ENCODE measurements at places on chromosomes 6 and 20. TPM values are rescaled to one million over a fixed set of nuclear protein-coding genes. Genes with fewer than 3 reads are reported as not detected.

- no peak for DNase-seq
Measured at GRCh38 chr20:42364446-42364845, 746.3 kb upstream of the CHD6 start.

GRCh38 chr6:106927531-106928398 lies 46.8 kb downstream of the CD24 start:
- peak; percentile 55 for DNase-seq

DNA sequence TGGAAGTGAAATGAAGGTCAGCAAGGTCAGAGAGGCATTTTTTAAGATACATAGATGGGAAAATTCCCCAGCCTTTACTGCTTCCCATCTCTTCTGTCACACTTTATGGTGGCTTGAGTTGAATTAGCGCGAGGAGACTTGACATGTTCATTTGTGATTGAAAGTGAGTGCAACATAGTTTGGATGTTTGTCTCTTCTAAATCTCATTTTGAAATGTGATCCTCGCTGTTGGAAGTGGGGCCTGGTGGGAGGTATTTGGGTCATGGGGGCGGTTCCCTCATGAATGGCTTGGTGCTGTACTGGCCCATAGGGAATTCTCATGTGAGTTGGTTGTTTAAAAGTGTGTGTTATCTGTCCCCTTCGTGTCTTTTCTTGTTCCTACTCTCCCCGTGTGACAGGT lies 237.2 kb downstream of the CDKAL1 start:
- no peak for DNase-seq

GRCh38 chr6:44176762-44177509 lies 18.3 kb downstream of the CAPN11 start:
- DNase-seq = no peak

DNA sequence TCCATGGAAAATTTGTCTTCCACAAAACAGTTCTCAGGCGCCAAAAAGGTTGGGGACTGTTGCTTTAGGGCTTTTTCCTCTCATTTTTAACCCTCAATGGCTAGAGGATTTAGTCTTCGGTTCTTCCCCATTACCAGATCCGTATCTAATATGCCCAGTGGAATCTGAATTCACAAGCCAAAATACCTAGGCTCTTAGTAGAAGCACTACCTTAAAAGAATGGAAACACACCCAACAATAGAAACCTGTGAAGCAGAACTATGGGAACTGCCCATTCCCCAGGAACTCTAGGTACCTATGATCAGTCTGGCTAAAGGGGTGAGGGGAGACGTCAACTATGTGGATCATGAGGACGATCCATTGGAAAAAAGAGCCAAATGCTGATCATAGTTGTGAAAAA lies 3.1 kb downstream of the TREML4 start:
- DNase-seq = no peak

- DNase-seq = no peak
Measured at GRCh38 chr6:16296061-16296670, 57.8 kb downstream of the GMPR start.

DNA sequence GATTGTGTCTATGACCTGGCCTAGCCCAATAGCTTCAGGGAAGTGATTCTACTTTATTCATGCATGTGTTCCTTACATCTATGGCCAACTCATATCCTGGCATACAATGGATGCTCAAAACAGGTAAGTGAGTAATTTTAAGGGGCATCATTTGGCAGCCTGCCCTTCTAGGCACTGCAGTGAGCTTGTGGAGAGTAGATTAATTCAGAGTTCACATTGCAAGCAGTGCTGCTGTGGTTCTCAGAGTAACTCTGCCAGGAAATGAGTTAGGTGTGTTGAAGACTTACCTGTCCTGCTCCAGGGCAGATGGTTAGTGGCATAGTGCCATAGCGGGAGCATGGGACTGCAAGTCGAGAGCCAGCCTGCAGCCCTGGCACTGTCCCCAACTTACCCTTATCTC lies 158.0 kb downstream of the SCP2D1 start:
- DNase-seq = no peak

DNA sequence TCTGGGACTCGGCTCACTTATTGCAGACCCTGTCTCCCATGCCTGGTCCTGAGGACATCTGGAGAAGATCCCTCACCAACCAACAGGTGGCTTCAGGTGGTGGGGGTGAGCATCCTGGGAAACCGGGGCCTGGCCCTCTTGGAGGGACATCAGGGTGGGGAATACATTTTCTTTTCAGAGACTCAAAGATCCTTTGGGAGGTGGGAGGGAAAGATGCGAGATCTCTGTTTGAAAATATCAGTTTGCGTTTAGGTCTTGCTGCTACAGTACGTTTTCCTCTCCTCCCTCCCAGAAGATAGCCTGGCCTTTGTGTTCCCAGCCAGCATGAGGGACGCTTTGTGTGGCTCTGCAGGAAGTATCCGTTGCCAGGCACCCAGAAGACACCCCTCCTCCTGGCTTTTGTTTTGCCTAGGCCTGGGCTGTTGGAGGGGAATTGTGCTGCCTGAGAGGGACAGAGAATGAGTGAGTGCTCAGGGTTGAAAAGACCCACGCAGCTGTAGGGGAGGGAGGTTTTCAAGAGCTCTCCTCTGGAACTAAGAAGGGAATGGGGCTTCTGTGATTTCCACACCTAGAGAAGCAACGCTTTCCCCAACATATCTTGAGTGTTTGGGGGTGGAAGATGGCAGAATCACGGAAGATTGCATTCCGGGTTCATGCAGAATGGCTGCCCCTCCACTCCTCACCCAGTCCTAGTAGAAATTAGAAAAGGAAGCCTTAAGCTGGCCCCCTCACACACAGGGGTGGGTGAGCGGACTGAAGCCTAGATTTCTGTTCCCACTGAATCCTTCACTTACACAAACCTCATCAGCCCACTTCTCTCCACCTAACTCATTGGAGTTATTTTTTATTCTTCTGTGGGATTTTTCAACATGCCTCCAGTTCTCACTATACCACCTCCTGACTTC lies 22.0 kb upstream of the SLC2A12 start:
- no peak for DNase-seq

- DNase-seq = peak; percentile 97
Measured at GRCh38 chr6:117674991-117675657, at the start of gene NUS1. Gene NUS1 (plus strand): TSS chr6:117675469. CDS start chr6:117675671, 202 bp downstream.

GRCh38 chr20:4985658-4986057 lies 15.7 kb downstream of the SLC23A2 start:
- no peak for DNase-seq

- no peak for DNase-seq
Measured at GRCh38 chr6:150702675-150703074, 103.0 kb downstream of the PLEKHG1 start.

GRCh38 chr6:79544299-79544927 lies 7.2 kb upstream of the LCA5 start:
- DNase-seq = no peak

DNA sequence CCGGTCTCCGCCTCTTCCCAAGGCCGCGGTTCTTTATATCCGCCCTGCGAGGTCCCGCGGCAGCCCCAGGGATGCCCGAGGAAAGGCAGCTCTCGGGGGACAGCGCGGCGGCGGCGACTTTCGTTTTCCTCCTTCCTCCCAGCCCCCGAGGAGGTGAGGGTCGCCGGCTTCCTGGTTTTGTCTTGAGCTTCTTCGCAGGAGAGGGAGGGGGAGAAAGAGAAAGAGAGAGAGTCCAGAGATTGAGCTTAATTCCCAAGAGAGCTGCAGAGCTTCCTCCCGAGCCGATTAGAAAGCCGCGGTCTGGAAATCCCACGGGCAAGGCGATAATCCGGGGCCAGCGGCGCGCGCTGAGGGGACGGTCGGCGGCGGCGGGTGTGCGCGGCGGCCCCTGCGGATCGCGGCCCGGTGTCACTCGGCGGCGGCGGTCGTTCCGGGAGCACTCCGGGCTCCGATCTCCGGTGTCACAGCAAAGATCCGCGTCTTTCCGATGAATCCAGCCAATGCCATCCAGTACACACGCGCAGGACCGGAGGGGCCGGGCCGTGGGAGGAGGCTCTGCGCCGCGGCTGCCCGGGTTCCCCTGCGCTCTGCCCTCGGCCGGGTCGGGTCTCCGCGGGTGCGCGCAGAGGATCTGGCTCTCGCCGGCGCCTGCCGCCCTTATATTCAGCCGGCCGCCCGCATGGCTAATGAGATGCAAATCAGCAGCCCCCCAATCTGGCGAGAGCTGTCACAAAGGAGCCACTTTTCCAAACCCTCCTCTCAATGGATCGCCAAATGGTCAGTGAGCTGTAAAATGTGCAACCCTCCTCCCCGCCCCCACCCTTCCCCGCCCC lies at the start of gene DLL1:
Gene DLL1 (minus strand): TSS at position 783 of the 833 bp plus-strand sequence. CDS start 939 bp downstream, outside the sequence.
- no peak for DNase-seq

- no peak for DNase-seq
Measured at GRCh38 chr6:50655848-50656453, 57.4 kb upstream of the TFAP2D start.

DNA sequence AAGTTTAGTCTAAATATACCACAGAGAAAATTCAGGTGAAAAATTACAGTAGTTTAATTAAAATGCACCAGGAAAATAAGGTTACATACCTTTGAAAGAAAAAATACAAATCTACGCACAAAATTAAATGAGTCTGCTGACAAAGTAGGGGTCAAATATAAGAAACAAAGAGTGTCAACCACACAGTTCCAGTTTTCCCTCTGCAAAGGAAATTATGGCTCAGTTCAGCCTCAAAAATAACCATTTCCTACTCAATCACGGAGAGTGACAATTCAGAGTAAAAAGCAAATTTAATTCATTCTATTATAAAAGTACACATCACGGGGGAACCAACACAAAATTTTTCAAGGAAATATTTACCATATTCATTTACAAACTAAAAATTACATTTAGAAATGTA lies 124.8 kb downstream of the PTPRK start:
- no peak for DNase-seq

- no peak for DNase-seq
Measured at GRCh38 chr20:62643521-62644043, 1.3 kb downstream of the SLCO4A1 start.

DNA sequence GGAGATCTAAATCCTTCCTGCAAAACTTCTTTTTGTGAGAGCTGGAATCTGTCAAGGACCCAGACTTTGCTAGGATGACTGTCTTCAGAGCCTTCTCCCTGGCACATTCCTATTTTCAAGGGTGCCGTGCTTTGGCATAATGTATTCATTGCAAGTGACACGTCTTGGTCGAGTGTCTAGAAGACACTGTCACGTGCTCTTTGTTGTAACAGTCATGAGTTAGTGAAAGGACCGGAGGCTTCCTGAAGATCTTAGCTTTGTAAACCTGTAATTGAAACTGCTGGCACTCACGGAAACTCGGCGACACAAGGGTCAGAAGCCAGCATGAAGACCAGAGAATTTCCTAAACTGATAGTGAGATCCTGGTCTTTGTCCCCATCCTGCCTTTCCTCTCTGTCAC lies 19.7 kb upstream of the TAGAP start:
- no peak for DNase-seq

DNA sequence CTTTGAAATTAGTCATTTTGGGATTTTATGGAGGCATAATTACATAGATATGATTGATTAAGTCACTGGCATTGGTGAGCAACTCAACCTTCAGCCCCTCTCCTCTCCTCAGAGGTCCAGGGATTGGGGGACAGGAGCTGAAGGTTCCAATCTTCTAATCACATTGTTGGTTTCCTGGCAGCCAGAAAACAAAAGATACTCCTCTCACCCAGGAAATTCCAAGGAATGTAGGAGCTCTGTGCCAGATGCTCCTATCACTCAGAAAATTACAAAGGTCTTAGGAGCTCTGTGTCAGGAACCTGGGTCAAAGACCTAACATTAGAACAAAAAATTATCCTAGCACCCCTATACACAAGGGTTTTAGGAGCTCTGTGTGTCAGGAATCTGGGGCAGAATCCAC lies 679.7 kb upstream of the ID4 start:
- DNase-seq = no peak

DNA sequence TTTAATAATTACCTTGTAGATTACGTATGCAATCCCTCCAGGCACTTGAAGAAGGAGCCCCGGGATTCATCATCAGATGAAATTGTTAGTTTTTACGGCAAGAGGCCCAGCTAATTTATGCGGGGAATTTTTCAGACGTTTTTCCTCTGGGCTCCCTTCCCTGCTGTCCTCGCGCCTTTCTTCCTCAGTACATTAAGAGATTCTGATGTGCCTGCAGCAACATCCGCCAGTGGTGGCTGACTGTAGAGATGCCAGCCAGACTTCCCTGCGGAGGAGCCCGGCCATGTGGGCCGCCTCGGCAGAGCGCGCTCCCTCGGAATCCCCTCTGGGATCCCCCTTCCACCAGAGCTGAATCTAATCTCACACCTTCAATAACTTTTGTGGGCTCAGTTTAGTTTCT lies 46.4 kb upstream of the POU3F2 start:
- no peak for DNase-seq

GRCh38 chr6:47701363-47701762 lies 3.0 kb downstream of the ADGRF4 start:
- DNase-seq = no peak

DNA sequence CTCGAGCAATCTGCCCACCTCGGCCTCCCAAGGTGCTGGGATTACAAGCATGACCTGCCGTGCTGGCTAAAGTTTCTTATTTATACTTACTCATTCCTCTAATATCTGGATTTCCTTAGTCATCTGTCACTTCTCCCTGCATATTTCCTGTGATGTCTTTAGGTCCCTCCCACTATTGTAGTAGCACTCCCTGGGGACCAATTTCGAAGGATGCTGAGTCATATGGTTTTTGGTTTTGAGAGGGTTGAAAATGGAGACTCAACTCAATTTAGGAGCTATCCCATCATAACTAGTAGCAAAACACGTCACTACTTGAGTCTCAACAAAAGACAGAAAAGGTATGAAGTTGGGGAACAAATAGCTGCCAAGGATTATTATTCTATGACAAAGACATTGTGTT lies 20.2 kb downstream of the MCUR1 start:
- no peak for DNase-seq

DNA sequence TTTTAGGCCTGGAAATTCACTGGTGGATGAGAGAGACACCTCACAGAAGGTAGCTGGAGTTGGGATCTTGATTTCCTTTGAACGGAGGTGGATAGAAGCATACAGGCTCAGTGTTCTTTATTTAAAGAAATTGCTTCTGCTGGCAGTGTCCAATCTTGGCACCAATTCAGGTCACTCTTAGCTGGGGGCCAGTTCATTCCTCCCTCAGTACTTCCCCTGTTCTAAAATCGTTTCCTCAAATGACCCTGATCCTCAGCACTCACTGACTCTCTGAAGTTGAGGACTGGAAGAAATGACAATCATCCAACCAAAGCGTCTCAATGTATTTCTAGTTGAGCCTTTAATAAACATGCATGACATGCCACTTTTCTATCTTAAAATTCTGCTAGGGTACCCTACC lies 472.5 kb upstream of the BTBD3 start:
- DNase-seq = no peak

GRCh38 chr6:3231247-3232016 lies 4.0 kb upstream of the TUBB2B start:
- peak; percentile 68 for DNase-seq

FNDC1 gene
- 0.17 TPM for total RNA-seq

NHLRC1 gene
- 4.4 TPM for total RNA-seq

RNF39 gene
- not detected for total RNA-seq

MYLK2 gene
- not detected for total RNA-seq

C6orf58 gene
- 0.08 TPM for total RNA-seq

ZNF165 gene
- 1.3 TPM for total RNA-seq

MYL9 gene
- 5.4 TPM for total RNA-seq

FHL5 gene
- total RNA-seq = 0.33 TPM

PCK1 gene
- total RNA-seq = 532 TPM

CEBPB gene
- 61.8 TPM for total RNA-seq

FLRT3 gene
- total RNA-seq = 29.7 TPM
